ENCODE measurements at places on chromosomes 7 and 10.

DNA sequence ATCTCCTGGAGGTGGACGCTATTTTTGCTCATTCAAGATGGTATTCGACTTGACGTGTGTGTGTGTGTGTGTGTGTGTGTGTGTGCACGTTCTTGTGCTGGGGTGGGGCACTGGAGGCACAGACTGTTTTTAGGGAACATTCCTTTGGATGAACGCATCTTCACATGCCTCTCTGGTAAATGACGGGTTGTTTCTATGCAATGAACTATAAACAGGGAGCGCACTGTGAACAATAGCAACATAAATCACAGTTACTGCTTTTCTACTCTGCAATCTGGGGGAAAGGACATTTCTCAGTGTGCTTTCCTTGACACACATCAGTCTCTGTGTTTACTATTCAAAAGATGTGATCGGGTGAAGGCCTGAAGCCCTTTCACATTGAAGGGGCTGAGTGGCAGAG, 120.1 kb upstream of the PITRM1 start:
- H3K27ac ChIP-seq: no peak overlapping the region
- H3K36me3 ChIP-seq: no peaks in the 10 kb centered on the region
- no peaks in the 10 kb centered on the region for H3K4me1 ChIP-seq
- H3K4me3 ChIP-seq: no peak overlapping the region
- peaks cover 7% of the 10 kb centered on the region for H3K27me3 ChIP-seq

DNA sequence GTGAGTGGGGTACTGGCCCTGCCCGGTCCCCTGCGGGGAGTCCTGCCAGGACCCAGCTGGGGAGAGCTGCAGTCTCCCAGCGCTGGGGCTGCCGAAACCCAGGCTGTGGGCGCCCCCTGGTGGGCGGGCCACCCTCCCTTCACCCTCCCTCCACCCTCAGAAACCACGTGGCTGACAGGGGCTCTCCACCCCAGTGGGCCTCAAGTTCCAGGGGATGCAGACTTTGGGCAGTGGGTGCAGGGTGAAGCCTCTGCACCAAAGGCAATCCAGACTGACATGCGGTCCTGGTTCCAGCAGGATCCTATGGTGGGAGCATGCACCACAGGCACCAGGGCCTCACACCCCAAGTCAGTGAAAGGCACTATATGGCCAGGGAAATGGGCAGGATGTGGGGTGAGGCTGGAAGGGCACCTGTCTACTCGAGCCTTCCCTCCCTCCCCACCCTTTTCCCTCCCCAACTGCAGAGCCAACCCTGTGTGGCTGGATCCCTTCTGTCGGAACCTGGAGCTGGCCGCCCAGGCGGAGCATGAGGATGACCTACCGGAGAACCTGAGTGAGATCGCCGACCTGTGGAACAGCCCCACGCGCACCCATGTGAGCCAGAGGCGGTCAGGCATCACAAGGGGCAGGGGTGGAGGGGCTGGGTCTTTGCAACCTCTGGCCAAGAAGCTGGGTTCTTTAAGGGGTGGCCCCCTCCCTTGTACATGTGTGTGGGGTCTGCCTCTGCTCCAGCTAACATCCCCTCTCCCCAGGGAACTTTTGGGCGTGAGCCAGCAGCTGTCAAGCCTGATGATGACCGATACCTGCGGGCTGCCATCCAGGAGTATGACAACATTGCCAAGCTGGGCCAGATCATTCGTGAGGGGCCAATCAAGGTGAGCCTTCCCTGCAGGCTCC, 38.8 kb downstream of the PSAP start:
- H3K4me3 ChIP-seq: no peak overlapping the region
- peaks cover 24% of the 10 kb centered on the region for H3K36me3 ChIP-seq
- H3K27ac ChIP-seq: no peak overlapping the region
- H3K4me1 ChIP-seq: no peaks in the 10 kb centered on the region

- no peaks in the 10 kb centered on the region for H3K36me3 ChIP-seq
- no peak overlapping the region for H3K4me3 ChIP-seq
- peaks cover 7% of the 10 kb centered on the region for H3K4me1 ChIP-seq
- H3K27ac ChIP-seq: no peak overlapping the region
- no peak for DNase-seq
Observed at GRCh38 chr10:97494151-97494550, 4.1 kb downstream of the MMS19 start.

DNA sequence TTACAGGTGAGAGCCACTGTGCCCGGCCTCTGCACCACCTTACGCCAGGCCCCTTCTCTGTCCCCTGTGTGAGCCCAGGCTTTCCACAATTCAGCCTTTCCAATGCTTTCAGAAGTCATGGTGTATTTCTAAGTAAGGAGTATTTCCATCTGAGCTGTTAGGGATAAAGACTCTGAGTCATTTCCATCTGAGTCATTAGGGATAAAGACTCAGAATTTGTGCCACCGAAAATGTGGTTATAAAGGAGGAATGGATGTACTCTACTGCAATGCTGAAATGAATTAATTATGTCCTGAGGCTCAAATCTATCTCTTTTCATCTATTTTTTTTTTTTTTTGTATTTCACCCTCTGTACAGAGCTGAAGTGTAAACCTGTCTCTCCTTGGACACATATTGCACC, 84.0 kb downstream of the GATA3 start:
- H3K36me3 ChIP-seq: no peaks in the 10 kb centered on the region
- H3K4me1 ChIP-seq: no peaks in the 10 kb centered on the region
- H3K27me3 ChIP-seq: no peaks in the 10 kb centered on the region
- DNase-seq: no peak
- H3K27ac ChIP-seq: no peak overlapping the region
- no peak overlapping the region for H3K4me3 ChIP-seq

DNA sequence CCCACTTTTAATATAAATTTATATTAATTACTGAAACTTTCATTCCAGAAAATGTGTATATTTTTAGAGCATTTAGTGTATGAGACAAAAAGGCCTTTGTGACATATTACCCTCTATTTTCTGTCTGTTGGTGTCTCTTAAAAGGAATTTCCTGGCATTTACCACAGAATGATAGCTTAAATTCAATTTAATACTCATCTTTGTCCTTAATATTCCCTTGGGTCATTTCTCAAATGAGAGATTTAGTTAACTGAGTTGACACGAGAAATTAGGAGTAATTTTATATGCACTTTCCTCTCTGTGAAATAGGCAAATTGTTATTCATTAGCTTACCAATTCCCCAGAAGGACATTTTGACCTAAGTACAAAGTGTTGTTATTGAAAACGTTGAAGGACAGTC, 101.7 kb upstream of the CTTNBP2 start:
- no peak overlapping the region for H3K27ac ChIP-seq
- H3K4me3 ChIP-seq: no peak overlapping the region
- no peaks in the 10 kb centered on the region for H3K36me3 ChIP-seq
- no peak for DNase-seq

DNA sequence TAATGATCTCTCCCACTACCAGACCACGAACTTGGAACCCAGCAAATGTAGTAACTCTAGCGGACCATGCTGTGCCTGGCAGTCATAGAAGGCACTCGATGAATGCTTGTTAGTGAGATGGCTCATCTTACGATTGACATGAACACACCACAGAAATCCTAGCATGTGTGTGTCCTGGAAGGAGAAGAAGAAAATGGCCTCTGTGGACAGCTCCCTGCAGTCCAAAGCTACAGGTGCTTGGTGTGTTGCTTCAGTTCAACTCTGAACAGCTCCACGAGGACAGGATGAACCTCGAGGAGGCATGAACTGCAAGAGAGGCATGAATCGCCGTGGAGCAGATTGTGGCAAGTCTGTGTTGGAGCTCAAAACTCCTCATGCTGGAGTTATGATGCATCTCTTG, 93.5 kb downstream of the KLF6 start:
- no peaks in the 10 kb centered on the region for H3K4me1 ChIP-seq
- DNase-seq: no peak

GRCh38 chr7:28903730-28904577, 54.2 kb downstream of the TRIL start:
- H3K27ac ChIP-seq: no peak overlapping the region
- no peak overlapping the region for H3K4me3 ChIP-seq
- no peaks in the 10 kb centered on the region for H3K4me1 ChIP-seq
- no peaks in the 10 kb centered on the region for H3K36me3 ChIP-seq
- H3K27me3 ChIP-seq: no peaks in the 10 kb centered on the region
- DNase-seq: no peak

GRCh38 chr10:126504063-126504760, 115.9 kb upstream of the ADAM12 start:
- no peaks in the 10 kb centered on the region for H3K4me1 ChIP-seq
- no peak overlapping the region for H3K4me3 ChIP-seq
- H3K36me3 ChIP-seq: no peaks in the 10 kb centered on the region
- no peaks in the 10 kb centered on the region for H3K27me3 ChIP-seq
- DNase-seq: peak; percentile 14
- no peak overlapping the region for H3K27ac ChIP-seq

DNA sequence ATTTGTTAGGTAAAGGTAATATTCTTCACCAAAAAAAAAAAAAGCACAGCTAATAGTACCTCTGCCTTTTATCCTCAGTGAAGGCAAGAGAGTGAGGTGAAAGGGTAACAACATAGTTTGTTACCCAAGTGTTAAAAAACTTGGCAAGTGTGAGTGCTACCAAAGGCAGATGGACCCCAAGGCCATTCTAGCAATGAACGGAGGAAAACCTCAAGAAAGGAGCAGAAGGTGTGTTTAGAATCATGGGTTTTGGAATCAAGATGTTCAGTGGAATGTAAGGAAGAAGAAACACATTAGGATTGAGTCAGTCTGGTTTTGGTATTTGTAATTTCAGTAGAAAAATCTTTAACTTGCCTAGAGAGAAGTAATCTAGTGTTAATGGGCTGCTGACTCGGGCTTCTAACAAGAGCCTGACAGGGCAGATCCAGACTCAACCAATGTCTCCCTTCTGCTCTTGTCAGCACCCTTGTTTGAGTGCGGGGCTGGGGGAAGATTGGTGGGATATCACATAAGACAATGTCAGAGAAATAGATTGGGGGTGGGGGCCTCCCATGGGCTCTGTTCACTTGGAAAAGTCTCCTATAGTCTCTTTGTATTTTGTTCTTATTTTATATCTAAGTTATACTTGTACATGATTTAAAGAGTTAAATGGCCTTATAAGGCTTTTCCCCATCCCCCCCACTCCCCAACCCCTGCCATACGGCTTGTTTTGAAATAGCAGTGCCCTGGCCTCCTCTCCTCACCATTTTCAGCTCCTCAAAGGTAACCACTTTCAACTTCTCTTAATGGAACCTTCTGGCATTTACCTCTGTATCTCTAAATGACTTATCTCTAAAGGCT, 44.4 kb downstream of the SCD start:
- H3K4me1 ChIP-seq: no peaks in the 10 kb centered on the region
- no peak overlapping the region for H3K4me3 ChIP-seq
- DNase-seq: no peak
- no peaks in the 10 kb centered on the region for H3K27me3 ChIP-seq
- no peaks in the 10 kb centered on the region for H3K36me3 ChIP-seq

GRCh38 chr7:30703756-30704155, 21.5 kb upstream of the CRHR2 start:
- H3K27me3 ChIP-seq: no peaks in the 10 kb centered on the region
- H3K27ac ChIP-seq: no peak overlapping the region
- H3K4me1 ChIP-seq: peaks cover 2% of the 10 kb centered on the region
- DNase-seq: no peak

DNA sequence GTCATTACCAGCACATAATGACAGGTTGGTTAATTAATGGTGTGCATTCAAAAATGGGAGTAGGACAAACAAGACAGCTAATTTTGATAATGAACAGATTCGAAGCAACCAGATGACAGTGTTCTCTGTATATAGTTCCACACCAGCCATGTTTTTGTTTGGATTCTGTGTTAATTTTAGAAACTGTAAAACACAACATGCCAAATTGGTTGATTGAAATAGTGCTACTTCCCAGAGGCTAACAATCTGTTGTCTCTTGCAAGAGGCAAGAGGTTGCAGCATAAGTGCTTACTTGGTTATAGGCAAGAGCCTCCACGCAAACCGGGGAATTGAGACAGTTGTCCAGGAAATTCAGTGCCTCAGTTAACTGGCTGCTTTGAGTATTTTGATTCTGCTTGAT, 170.2 kb upstream of the HABP2 start:
- H3K4me1 ChIP-seq: no peaks in the 10 kb centered on the region
- no peak for DNase-seq
- peaks cover 2% of the 10 kb centered on the region for H3K27me3 ChIP-seq
- no peak overlapping the region for H3K27ac ChIP-seq

- H3K27ac ChIP-seq: no peak overlapping the region
- no peaks in the 10 kb centered on the region for H3K36me3 ChIP-seq
- H3K4me3 ChIP-seq: no peak overlapping the region
Observed at GRCh38 chr10:18158773-18159265, 18.6 kb downstream of the CACNB2 start.

GRCh38 chr7:133364959-133365690, 112.2 kb downstream of the EXOC4 start:
- no peak overlapping the region for H3K27ac ChIP-seq
- no peaks in the 10 kb centered on the region for H3K27me3 ChIP-seq
- no peak overlapping the region for H3K4me3 ChIP-seq
- DNase-seq: no peak

DNA sequence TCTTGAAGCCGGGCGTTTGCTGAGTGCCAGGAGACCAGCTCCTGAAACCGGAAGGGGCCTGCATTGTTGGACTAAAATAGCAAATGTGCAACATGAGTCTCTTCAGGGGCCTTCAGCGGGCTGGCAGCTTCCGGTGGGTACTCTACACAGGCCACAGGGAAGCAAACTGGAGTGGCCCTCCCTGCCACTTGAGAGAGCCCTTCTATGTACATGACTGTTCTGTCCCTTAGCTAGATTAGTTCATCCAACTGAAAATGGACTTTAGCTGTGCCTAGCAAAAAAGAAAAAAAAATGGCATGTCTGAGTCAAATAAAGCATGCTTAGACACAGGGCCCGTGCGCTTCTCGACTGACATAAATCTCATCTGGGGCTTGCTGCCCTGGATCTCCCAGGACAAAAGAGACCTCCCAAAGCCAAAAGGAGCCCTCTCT, 115.3 kb upstream of the TCF7L2 start:
- H3K4me1 ChIP-seq: peaks cover 3% of the 10 kb centered on the region
- no peaks in the 10 kb centered on the region for H3K36me3 ChIP-seq
- no peak for DNase-seq
- H3K27ac ChIP-seq: no peak overlapping the region

DNA sequence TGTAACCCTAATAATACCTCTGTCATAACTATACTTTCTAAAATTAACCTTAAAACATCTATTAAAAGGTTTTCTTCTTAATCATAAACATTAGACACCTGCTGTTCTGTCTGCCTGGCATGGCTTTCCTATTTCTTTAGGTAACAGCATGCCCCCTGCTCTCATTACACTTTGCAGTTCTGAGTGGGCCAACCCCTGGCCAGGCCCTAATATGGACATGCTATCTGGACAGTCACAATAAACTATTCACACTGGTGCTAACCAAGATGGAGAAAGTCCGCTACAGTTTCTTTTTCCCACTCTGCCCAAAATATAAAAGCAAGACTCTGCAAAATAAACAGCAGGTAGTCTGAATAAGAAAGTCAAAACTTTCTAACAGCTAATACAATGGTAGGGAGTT, 84.0 kb downstream of the ELAPOR2 start:
- H3K27me3 ChIP-seq: no peaks in the 10 kb centered on the region
- no peaks in the 10 kb centered on the region for H3K36me3 ChIP-seq
- no peak overlapping the region for H3K4me3 ChIP-seq

All from large intestine (tissue), 12 donors.